ENCODE measurements at places on chromosomes 4 and X.

- DNase-seq: no peak
These were observed 23.9 kb downstream of the ADRA2C start for GRCh38 chr4:3790006-3790561.

DNA sequence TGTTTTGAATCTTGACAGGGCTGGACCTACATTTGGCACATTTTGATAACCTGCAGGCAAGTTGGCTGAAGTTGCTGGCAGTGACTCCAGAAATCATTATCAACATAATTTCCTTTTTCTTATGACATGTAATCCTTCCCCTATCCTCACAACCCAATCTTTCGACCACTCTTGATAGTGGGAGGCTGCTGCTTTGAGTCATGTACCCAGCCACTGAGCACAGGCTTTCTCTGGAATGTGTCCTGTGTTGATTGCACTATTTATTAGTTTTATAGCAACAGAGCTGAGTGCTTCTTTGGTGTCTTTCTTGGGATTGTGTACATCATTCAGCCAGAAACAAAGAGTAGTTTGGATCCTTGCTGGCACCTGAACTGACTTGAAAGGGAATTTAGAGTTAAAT, 183.1 kb upstream of the LEF1 start:
- no peak for DNase-seq

DNA sequence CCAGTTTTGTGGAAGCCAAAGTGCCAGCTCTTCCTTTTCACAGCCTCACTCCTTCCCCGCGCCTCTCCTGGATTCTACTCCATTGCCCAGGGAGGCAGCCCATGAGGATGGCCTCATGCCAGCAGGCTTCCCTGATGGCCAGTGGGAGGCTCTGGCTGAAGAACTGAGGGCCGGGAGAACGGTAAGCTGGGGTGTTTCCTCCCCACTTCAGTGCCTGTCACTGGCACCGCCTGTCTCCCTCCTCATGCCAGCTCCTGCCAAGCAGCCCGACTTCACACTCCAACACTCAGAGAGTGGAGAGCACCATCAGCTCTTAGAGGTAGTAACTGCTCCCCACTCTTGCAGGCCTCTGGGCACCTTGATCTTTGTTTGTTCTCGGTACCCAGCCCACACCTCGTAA, 46.9 kb upstream of the STIM2 start:
- no peak for DNase-seq

- no peak for DNase-seq
These were observed 121.0 kb upstream of the EPHA5 start for GRCh38 chr4:65791111-65791811.

DNA sequence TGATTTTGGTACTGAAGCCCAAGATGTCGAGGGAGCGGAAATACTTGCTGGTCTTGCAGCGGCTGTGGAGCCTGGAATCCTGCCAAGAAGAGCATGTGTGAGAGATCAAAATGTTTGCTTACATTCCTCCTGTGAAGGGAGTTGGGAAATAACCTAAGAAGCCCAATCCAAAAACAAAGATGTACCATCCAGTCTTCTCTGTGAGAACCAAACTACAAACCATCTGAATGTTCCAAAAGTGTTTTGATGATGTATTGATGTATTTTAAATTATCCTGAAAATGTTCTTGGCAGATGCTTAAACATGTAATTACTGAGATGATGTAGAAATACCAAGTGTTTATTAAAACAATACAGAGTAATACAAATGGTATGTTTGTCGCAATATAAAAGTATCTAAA, 10.1 kb upstream of the ADH1A start:
- DNase-seq: no peak

DNA sequence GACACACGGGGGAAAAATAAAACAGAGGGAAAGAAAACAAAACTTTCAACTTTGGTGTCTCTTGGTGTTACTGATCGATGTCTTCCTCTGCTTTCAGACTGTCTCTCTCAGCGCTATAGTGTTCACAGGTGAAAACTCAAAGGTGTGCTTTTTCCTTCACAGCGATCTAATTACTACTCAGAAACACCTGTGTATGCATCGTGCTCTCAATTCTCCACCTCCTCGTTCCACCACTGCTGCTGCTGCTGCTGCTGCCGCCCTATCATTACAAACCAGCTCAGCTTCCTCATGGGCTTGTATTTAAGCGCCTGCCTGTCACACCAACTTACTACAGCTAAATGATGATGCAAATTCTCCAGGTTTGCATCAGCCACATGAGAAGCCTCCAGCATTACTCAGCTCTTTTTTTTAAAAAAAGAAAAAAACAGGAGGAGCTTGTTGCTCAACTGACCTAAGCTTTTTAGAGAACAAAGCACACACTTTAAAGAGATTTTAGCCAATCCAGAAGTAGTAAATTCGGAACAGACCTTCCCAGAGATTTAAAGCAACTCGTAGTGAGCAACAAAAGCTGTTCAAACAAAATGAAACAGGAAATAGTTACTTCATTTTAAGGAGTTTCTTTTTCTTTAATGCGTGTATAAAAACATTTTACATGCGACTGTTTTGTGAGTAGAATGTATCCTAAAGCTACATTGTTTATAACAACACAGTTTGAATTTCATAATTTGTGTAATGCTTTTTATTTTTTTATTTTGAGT, at the start of gene SLC7A11:
Gene SLC7A11 (minus strand): TSS at position 274 of the 758 bp plus-strand sequence. CDS start 280 bp downstream, outside the sequence.
- peak; percentile 30 for DNase-seq

- no peak for DNase-seq
These were observed 22.4 kb downstream of the RBM47 start for GRCh38 chr4:40607221-40607620.

Data from activated naive CD4-positive, alpha-beta T cell treated with Interleukin-2 at 50 U/mL for 16 hours (primary cell).